ENCODE measurements at places on chromosomes 7 and 10.

DNA sequence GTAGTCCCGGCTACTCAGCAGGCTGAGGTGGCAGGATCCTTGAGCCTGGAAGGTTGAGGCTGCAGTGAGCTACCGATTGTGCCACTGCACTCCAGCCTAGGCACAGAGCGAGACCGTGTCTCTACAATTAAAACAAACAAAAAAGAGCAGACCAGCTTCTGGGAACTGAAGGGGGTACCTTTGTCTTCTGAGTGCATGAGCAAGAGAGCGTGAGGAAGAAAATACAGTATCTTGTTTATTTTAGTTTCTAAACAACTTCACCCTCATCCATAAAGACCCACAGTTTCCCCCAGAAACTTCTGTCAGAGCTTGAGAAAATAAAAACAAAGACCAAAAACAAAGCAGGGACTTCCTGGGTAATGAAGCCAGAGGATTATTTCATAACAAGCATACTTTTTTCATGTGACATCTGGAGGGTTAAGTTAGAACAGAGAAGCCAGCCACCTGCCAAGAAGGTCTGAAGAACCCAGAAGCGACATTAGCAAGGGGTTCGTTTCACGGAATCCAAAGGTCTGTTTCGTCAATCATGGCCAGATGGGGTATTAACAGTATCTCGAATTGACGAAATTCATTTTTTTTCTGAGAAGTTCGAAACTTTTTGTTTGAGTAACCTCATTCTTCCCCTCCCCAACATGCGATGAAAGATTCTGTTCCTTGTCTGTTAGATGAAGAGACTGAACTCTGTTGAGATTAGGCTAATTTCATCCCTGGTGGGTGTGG is 10.2 kb upstream of the IL2RA start:
- no peak for DNase-seq

DNA sequence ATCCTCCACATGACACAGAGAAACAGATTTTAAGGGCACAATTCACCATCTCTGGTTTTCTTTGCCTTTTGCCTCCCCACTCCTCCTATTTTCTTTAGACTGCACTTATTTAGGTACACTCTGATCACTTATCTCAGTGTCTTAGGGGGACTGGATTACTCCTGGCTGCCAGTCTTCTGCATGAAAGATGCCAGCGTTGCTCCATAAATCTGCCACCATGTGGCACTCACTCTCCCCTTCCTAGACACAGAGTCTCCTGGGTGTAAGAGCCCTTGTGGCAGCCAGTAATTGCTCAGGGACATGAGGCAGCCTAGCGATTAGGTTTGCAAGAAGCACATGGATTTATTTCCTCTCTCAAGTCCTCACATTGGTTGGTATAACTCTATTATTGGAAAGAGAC is 34.5 kb upstream of the RBM20 start:
- DNase-seq, result no peak

DNA sequence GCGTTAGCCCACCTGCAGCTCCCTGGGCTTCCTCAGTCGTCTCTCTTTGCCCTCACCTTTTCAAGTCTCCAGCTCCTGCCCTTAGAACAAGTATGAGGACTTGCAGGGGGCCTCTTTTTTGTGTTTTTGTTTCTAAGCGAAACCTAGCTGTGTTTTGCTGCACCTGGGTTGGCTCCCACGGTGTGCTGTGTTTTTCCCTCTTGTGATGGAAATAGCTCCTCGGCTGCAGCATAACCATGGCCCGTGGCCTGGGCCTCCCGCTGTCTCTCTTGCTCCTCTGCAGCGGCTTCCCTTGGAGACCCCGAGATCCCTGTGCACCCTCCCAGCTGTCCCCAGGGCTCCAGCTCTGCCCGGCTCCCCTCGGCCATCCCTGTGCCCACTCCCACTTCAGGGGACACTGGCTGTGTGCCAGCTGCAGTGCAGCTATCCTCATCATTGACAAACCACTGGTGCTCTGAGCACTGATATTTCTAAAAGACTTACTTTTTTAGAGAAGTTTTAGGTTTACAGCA is 75.6 kb upstream of the TCERG1L start:
- DNase-seq, result no peak

DNA sequence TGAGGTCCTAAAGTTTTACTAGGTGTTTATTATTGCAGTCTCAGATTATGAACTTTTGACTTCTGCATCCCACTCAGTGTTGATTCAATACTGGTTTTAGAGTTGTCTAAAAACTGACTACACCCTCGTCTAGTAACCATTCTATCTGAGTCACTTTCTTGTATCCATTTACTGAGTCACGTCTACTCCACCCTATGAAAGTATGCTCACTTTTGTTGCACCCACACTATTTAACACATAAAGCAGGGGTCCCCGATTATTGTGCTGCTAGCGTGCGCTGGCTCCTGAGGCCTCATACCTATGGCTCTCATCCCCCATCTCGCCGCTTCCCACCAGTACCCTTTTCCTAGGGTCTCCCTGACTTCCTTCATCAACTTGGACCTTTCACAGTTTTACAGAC is 2.0 kb downstream of the SAMD9 start:
- DNase-seq, result no peak

DNA sequence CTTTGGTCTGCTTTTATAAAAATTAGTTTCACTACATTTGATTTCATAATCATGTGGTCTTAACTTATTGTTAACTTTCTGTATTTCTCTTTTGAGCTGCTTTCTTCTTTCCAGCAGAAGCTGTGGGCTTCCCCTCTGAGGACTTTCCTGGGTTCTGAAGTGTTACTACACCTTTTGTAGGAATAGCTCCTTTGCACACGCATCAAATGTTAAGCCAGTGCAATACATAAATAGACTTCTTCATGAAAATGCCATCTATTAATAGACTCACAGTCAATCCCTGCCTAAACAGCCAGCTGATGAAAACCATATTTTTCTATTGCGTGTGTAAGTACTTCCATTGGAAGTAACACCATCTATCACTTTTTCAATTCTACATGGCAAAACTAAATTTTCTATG is 1.5 kb downstream of the ABCB4 start:
- no peak for DNase-seq

GRCh38 chr10:128877936-128878335 is 589.1 kb upstream of the MGMT start:
- no peak for DNase-seq

DNA sequence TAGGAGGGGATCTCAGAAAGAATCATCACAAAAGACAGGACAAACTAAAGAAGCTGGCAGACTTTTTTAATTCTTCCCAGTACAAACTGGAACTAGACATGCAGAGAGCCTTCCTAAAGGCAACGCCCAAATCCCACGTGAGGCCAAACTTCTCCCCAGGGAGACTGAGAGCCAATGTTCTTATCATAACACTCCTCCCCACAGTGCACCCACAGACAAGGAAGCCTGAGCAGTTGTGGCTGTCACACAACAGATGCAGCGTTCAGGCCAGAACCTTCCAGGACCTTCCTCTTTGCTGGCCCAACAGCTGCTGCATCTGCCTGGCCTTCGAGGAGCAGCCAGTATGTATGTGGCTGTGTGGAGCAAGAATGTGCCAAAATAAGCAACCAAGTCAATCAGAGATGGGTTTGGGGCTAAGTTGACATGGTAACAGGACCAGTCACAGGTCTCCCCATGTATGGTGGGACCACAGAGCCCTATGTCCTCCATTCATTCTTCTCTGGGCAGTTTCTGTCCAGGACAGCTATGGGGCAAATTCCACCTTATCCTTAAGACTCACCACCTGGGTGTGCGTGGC is 34.9 kb downstream of the SRPK2 start:
- DNase-seq, result no peak

DNA sequence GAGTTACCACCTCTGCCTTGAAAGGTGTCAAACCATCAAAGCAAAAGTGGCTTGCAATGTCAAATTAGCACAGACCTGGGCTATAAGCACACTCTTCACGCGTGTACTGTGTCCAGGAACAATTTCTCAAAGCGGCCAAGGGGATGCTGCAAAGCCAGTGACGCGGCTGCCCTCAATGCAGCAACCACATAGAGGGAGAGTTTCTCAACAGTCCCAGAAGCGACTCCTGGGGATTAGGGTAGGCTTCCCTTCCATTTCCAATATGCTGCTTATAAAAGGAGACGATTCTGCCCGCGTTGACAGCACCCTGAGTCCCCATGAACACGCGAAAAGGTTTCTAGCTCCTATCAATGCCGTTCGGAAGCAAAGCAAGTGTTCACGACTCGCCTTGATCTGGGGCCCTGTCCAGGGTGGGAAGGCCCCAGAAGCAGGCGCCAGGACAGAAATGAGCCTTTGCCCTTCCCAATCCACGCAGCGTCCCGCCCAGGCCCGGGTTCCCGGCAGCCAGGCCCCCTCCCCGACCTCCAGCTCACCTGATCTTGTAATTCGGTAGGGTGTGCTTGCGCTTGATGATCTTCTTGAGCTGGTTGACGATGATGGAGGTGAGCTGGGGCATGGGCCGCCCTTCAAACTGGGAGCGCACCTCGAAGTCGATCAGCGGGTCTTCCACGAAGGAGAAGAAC is 1.3 kb downstream of the PDZD8 start:
- DNase-seq, result no peak

- DNase-seq, result no peak
Measured at GRCh38 chr7:143205560-143206293, 16.1 kb upstream of the TAS2R40 start.

DNA sequence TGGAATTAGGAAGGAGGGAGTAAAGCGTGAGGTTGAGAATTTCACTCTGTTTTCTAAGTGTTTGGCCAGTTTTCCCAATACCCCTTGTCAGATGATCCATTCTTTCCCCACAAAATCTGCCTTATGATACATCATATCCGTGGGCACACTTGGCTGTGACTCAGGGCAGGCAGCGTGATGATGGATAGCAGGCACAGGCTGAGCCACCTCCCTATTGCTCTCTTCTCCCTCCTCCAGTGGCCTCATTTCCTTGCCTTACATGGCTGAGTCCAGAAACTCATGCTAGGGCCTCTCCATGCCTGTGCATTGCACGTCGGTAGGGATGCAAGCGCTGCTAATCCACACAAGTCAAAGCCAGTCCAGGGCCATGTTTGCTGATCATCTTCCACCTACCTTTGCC is 128.3 kb downstream of the AMPH start:
- DNase-seq, result no peak

GRCh38 chr10:14534152-14534551 is 203.4 kb upstream of the FRMD4A start:
- no peak for DNase-seq
